ENCODE measurements at places on chromosomes 2 and 18.

- peak; percentile 14 for DNase-seq
Measured at GRCh38 chr2:106269591-106270291, 75.6 kb upstream of the UXS1 start.

GRCh38 chr18:905948-906415 is 1.3 kb downstream of the ADCYAP1 start:
- no peak for DNase-seq

- no peak for DNase-seq
Measured at GRCh38 chr18:40249390-40250080, 1705.5 kb upstream of the PIK3C3 start.

DNA sequence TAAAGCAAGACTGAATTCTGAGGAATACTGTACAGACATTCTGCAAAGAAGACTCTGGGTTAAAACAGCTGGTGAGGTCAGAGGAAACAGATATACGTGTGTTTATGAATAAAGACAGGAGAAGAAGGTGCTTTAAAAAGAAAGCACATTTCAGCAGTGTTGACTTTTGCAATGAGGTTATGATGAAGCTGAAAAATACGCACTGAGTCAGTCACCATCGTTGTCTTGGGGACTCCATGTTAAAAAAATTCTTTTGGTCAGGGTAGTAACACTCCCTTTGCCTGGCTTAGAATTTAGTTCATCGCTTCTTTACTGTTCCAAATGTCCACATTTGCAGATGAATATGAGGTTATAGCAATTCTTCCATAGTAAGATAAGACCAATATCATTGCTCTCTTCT is 1049.0 kb downstream of the TSN start:
- no peak for DNase-seq

DNA sequence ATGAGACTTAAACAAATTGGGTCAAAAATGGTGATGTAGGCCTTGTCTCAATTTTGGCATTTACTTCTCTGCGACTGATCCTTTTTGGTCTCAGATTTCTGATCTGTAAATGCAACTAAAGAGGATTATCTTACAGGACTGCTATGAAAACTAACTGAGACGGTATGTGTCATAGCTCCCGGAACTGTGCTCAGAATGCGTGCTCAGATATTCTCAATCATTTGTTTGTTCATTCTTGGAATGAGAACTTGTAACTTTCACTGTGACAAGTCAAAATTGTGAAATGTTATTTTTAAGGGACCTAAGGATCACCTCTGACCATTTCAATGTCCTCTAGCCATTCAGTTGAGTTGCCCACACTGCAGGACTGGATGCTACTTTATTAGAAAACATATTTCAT is 498.2 kb upstream of the PIK3C3 start:
- no peak for DNase-seq

DNA sequence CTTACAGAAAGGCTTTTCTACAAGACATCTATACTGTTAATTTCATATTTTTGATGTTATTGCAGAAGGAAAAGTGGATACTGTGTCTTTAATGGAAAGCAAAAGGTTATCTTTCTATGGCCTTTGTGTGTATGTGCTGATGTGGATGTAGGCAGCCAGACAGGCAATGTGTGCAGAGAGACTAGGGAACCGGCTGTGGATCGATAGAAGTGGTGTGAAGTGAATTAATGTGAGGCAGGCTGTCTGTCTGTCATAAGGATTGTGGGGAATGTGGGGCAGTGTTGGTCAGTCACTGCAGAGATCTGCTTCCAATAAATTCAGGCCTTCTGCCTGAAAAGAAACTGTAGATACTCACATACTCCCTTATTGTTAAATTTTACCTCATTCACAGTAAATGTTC is 156.7 kb downstream of the WDR7 start:
- DNase-seq: no peak

- DNase-seq: no peak
Measured at GRCh38 chr18:76672627-76673026, 149.7 kb upstream of the ZNF236 start.

DNA sequence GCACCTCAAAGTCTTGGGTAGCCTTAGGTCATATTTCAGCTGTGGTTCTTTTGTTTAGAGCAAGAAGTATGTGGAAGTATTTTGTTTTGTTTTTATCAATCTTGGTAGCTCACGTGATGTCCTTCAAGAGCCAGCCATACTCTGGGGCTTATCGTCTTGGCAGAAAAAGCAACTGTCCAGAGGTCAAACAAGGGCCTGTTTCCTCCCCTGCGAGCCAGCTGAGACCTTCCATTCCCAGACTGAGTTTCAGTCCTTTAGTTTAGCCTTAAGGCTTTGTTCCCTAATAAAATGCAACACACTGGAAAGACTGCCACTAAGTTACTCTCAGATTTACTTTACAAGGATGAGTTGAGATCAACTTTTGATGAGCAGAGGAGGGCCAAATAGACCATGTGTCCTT is 63.5 kb downstream of the TXNL1 start:
- no peak for DNase-seq

GRCh38 chr2:234861841-234862735 is 89.7 kb upstream of the SH3BP4 start:
- DNase-seq: no peak

- no peak for DNase-seq
Measured at GRCh38 chr18:29034113-29034856, 857.4 kb upstream of the CDH2 start.

DNA sequence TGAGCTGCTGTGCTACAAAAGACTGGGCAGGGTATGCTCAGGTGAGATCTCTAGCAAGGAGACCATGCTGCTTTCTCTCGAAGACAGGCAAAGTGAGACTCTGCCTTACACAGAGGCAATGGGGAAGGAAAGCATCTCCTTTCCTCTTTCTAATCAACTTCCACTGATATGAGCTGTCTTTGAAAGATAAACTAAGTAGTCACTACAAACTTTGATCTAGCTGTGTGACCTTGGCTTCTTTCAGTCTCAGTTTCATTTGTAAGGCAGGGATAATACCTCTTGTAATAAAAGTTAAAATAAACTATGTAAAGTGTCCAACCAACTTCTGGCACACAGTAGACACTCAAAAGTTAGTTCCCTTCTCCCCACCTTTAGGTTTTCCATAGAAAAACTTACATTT is 7.5 kb downstream of the CCDC93 start:
- no peak for DNase-seq

GRCh38 chr2:224223851-224224555 is 177.9 kb downstream of the FAM124B start:
- DNase-seq: no peak

DNA sequence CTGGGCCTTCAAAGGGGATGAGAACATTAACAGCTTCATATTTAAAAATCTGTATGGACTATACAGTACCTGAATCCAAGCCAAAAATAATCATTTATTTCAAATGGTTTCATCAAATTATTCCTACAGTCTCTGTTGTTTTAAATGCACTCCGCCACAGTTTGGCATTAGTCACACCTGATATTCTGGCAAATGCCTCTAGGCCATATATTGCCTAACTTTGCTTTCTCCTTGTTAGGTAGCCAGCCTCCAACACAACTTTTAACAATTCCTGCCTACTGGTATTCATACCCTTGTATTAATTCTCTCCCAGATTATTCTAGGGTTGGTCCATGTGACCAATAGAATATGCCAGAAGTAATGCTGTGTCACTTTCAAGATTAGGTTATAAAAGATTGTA is 146.6 kb upstream of the FANCL start:
- DNase-seq: no peak

DNA sequence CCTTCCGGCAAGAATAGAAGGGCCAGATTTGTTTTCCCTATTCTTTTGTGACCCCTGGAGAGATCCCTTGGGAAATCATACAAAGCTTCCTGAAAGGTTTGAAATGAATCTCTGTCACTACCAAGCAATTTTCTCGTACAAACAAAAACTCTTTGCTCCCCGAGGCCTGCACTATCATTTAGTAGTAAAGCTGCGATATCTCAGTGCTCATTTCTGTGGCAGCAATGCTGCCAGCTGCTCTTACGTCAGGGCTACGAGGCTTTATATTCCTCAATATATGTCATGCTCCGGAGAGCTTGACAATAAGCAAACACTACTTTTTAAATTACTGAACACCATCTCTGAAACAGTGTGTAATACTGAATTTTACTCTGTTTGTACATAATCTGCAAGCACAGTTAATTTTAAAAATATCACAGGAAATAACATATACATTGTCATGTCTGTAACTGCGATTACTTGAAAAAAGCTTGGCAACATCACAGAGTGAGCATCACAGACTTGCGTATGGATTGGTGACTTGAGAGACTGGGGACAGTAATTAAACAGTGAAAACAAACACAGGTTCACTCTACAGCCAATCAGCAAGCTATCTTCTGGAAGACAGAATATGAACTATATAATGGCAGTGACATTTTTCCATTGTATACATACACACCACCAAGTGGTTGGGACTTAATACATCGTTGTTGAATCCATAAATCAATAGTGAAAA is 403.3 kb upstream of the NETO1 start:
- no peak for DNase-seq

DNA sequence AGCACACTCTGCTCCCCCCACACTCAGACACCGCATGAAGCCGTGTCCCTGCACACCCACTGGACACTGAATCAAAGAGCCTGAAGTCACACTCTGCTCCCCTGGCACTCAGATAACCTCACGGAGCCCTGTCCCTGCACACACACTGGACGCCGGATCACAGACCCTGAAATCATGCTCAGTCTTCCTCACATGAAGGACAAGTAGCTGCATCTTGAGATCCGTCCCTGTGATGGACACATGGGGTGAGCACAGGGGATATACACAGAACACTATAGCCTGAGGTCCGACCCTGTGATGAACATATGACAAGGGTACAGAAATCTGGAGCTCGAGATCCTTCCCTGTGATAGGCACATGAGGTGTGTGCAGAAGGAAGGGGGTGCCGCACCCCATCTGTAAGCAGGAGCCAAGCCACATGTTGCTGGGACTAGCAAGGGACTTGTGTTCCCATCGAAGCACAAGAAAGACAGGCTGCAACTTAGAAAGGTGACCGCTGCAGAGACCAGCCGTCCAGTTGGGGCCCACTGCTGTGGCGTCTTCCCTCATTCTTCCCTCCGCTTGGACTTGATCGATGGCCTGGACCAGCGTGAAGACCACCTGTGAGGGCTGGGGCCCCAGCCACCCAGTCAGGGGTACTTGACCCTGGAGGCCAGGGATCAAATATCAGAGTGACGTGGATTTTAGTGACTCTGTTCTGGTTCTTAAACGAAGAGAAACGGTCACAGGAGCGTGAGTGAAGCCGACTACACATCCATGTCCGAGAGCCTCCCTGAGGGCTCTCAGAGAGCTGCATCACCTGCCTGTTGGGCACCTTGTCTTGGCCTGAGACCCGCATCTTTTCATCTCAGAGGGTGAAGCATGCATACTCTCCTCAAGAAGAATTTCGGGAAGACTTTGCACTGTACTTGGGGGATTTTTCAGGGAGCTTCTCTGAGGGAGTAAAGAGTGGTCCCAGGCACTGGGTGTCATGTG is 391.7 kb upstream of the SALL3 start:
- no peak for DNase-seq

DNA sequence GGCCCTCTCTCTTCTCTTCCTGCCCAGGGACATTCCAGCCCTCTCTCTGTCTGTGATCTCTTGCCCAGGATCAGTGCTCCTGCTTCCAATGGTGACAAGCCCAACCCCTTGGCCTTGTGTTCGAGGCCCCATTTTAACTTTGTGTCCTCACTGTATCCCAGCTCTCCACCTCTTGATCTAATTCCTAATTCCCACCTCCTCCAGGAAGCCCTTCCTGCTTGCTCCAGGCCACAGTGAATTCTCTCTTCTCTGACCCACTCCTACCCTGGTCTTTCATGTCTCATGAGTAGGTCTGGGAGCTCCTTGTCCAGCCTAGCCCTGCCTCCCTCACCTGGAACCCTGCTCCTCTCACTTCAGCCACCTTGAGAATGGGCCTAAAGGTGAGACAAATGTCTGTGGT is 249.1 kb downstream of the CELF4 start:
- no peak for DNase-seq

- no peak for DNase-seq
Measured at GRCh38 chr2:225100856-225101294, 58.6 kb upstream of the DOCK10 start.

DNA sequence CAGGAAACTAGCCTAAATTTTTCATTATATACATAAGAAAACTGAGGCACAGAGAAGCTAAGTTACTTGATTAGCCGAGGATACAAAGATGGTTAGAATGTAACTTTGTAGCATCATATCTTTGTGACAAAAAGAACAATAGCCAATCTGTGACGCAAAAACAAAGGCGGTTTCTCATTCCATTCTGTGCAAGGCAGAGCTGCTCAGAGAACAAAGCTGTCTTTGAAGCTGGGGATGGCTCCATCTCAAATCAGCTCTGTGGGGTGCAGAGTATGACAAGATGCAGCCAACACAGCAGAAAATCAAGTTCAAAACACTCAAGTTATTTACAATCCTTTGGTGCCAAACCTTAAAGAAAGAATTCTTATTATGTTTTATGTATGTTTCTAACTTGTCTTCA is 81.9 kb upstream of the VWC2L start:
- no peak for DNase-seq

DNA sequence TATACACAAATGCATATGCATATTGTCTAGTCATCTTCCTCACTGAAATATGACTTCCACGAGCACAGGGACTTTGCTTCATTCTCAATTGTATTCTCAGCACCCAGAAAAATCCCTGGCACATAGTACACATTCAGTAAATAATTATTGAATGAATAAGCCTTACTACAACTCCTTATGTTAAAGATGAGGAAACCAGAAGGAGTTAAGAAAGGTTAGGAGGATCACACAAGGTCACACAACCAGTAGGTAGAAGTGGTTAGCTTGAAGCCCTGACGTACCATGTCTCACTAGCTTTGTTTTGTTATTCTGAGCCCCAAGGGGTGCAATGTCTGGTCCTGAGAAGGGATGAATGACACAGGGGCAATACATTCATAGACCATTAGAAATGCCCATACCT is 220.9 kb upstream of the PID1 start:
- no peak for DNase-seq
